ENCODE measurements at places on chromosomes 4 and X.
A peak's percentile ranks its signal among the peaks of the same experiment; 100 is the strongest.

DNA sequence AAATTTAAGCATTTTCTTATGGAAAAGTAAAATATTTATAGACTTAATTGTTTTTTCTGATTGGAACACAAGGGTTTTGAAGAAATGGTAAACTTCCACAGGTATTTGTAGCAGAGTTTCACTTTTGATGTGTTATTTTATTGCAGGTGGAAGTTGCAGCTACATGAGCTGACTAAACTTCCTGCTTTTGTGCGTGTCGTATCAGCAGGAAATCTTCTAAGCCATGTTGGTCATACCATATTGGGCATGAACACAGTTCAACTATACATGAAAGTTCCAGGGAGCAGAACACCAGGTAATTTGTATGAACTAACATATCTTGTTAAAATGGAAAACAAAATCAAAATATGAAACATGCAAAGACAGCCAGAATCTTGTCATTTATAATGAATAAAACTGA lies 117.4 kb downstream of the DIPK2B start:
- DNase-seq: no peak
- H3K36me3 ChIP-seq: peaks cover 6% of the 10 kb centered on the region
- H3K4me3 ChIP-seq: no peak overlapping the region

DNA sequence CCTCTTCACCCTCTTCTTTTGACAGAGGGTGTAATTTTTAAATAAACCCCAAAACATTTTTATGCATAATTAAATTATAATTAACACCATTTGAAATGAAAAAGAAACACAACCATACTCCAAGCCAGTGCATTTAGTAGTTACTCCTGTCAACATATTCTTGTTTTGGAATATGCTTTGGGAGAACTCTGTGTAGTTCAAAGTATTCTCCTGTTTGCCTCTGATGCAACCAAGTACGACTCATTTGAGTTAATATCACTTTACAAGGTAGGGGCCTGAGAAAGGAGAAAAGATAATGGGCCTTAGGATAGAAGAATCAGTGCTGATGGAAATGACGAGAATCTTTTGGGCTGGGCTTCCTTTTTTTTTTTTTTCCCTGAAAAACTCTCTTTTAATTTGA lies 2.7 kb downstream of the PTPN13 start:
- no peaks in the 10 kb centered on the region for H3K4me1 ChIP-seq
- H3K36me3 ChIP-seq: no peaks in the 10 kb centered on the region
- H3K27ac ChIP-seq: no peak overlapping the region
- no peaks in the 10 kb centered on the region for H3K27me3 ChIP-seq
- DNase-seq: no peak

DNA sequence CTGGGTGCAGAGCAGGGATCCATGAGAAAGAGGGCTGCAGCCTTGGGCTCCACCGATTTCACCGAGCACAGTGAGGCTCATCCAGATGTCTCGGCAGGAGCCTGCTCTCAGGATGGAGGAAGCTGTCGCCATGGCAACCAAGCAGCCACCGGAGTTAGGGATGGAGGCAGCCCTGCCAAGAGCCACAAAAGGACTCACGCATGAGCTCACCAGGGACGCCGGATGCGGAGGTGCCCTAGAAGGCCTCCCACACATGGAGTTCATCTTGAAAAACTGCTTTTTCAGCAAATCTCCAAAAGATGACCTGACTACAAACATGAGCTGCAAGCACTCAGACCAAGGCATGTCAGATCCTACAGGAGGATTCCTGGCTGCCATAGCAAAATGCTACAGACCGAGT lies 90.7 kb downstream of the WFS1 start:
- no peaks in the 10 kb centered on the region for H3K27me3 ChIP-seq
- H3K27ac ChIP-seq: no peak overlapping the region
- H3K36me3 ChIP-seq: no peaks in the 10 kb centered on the region
- no peaks in the 10 kb centered on the region for H3K4me1 ChIP-seq
- H3K4me3 ChIP-seq: no peak overlapping the region

- no peak overlapping the region for H3K27ac ChIP-seq
- peaks cover 1% of the 10 kb centered on the region for H3K4me1 ChIP-seq
- H3K27me3 ChIP-seq: no peaks in the 10 kb centered on the region
Measured at GRCh38 chr4:10963241-10963640, 278.7 kb upstream of the CLNK start.

GRCh38 chr4:123396307-123397143 lies at the start of gene SPRY1:
Gene SPRY1, plus strand, starts transcription at chr4:123396795. Its CDS starts 4,797 bp downstream, at chr4:123401592.
- peak within 1 kb of the TSS; percentile 53 for H3K27ac ChIP-seq
- no peaks in the 10 kb centered on the region for H3K36me3 ChIP-seq
- H3K27me3 ChIP-seq: no peaks in the 10 kb centered on the region
- no peaks in the 10 kb centered on the region for H3K4me1 ChIP-seq
- DNase-seq: peak; percentile 91

GRCh38 chr4:179097741-179098140 lies 1655.5 kb upstream of the AGA start:
- H3K27ac ChIP-seq: no peak overlapping the region
- no peak for DNase-seq
- no peaks in the 10 kb centered on the region for H3K27me3 ChIP-seq
- no peaks in the 10 kb centered on the region for H3K4me1 ChIP-seq

DNA sequence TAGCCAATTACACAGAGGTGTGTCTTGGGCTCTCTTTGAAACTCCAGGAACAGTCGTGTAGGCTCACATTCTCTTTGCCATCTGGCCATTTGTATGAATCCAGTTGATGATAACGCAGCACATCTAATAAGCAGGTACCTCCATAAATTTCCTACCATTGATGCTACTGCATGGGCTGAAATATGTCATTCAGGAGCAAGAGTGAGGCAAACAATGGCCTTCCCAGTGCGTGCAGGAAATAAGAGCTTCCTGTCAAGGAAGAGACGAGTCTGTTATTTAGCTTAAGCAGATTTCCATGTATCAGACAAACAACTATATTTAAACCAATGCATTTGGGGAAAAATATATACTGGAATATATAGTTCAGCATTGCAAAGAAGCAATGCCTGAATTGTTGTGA lies 102.1 kb upstream of the MXRA5 start:
- H3K36me3 ChIP-seq: no peaks in the 10 kb centered on the region
- no peak overlapping the region for H3K27ac ChIP-seq
- H3K4me3 ChIP-seq: no peak overlapping the region
- no peaks in the 10 kb centered on the region for H3K4me1 ChIP-seq
- H3K27me3 ChIP-seq: no peaks in the 10 kb centered on the region
- no peak for DNase-seq

DNA sequence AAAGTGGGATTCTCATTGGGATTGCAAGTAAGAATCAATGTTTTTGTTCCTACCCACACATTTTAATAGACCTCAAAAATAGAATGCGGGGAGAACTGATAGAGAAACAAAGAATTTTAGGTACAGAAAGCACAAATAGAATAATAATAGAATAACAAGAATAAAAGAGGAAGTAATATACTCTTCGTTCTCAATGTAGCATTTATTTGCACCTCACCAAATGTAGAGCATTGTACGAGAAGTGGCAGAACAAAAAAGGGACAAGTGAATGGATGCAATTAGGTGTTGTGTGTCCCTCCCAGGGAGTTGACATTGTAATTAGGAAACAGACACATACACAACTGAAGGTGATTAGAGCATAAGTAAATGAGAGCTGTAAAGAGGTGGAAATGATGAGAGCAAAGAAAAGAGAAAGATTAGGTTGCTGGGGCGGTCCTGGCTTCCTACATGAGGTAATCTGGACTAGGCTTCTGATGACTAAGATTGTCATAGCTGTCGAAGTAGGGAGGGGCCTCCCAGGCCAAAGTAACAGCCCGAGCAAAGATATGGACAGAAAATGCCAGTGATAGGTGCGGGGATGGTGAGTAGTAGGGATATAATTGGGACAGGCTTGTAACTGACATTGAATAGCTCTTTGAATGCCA lies 10.4 kb downstream of the RAB9A start:
- H3K27ac ChIP-seq: peak overlapping the region; percentile 24
- H3K4me1 ChIP-seq: peaks cover 3% of the 10 kb centered on the region
- no peaks in the 10 kb centered on the region for H3K36me3 ChIP-seq

DNA sequence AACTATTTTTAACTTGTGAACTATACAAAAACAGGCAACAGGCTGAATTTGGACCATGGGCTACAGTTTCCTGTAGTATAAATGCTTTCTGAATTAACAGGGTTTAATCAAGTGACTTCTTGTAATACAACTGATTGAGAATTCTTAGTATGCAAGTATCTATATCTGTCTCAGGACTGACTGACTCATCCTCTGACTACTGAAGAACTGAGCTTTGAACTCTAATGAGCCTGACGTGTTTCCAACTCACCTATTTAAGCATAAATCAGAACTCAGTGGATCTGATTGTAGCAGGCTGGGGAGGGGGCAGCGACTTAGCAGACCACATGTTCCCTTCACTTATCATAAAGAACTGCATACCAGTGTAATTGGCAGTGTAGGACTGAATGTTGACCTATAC lies 7.8 kb downstream of the SPATA4 start:
- no peak overlapping the region for H3K27ac ChIP-seq
- peaks cover 2% of the 10 kb centered on the region for H3K4me1 ChIP-seq
- H3K4me3 ChIP-seq: no peak overlapping the region

- H3K4me1 ChIP-seq: no peaks in the 10 kb centered on the region
- no peak overlapping the region for H3K4me3 ChIP-seq
- no peaks in the 10 kb centered on the region for H3K36me3 ChIP-seq
Measured at GRCh38 chr4:184845367-184846021, 19.7 kb upstream of the ACSL1 start.

- no peaks in the 10 kb centered on the region for H3K36me3 ChIP-seq
- no peak for DNase-seq
- no peaks in the 10 kb centered on the region for H3K27me3 ChIP-seq
Measured at GRCh38 chr4:175536852-175537453, 275.1 kb downstream of the GPM6A start.
